ENCODE measurements at places on chromosomes 6 and 20.

GRCh38 chr20:57807401-57808263 lies 97.8 kb upstream of the PMEPA1 start:
- no peak for DNase-seq

GRCh38 chr6:125797886-125798444 lies 7.2 kb downstream of the NCOA7 start:
- DNase-seq = no peak

DNA sequence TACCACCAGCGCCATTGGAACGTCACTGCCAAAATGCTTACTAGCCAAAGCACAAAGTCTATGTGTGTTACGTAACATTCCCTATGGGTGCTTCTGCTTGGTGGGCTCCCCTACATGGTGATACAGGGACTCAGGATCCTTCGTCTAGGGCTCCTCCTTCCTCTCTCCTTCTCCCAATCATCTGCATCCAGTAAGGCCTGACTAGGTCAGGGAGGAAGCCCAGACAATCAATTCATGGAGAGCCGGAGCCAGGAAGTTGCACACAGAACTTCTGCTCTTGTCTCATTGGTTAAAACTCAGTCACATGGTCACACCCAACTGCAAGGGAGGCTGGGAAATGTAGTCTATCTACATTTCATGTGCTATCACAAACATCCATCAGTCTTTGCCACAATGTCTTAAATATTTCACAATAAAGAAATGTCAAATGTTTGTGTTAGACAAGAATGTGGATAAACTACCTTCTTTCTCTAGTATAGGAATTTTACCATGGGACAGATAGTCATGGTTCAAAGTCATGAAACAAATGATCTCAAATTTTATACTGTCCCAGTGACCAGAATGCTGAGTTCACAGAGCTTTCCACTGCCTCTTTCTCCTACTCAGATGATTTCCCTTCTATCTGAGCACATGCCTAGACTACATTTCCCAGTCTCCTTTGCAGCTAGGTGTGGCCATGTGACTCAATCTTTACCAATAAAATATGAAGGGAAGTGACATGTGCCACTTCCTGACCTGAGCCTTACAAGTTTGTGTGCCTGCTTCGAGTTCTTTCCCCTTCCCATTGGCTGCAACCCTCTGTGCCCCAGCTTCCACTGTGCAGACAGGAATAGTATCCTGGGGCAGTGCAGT lies 9.3 kb upstream of the KCNK15 start:
- no peak for DNase-seq

DNA sequence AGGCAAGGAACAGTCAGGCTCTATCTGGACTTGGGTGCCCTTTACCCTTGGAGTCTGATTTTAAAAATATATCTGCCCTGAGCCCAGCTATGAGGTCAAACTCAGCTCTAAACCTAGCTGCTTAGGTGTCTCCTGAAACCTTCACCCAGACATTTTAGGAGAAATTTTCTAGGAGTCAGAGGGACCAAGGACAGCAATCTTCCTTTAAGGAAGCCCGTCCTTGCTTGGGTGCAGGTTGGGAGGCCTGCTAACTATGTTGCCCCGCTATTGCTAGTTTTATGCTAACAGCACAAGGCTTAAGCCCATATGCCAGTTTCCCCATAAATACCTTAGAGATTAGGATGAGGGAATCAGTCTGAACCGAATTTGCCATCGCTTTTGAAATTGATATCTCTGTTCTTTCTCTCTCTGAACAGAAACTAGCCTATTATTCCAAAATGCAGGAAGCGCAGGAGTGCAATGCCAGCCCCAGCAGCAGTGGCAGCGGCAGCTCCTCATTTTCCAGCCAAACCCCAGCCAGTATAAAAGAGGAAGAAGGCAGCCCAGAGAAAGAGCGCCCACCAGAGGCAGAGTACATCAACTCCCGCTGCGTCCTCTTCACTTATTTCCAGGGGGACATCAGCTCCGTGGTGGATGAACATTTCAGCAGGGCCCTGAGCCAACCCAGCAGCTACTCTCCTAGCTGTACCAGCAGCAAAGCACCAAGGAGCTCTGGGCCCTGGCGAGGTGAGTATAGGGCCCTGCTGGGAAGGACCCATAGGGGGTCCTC lies 2.6 kb downstream of the VGLL2 start:
- peak; percentile 17 for DNase-seq

- no peak for DNase-seq
Observed at GRCh38 chr20:43710370-43711044, 16.3 kb downstream of the GTSF1L start.

DNA sequence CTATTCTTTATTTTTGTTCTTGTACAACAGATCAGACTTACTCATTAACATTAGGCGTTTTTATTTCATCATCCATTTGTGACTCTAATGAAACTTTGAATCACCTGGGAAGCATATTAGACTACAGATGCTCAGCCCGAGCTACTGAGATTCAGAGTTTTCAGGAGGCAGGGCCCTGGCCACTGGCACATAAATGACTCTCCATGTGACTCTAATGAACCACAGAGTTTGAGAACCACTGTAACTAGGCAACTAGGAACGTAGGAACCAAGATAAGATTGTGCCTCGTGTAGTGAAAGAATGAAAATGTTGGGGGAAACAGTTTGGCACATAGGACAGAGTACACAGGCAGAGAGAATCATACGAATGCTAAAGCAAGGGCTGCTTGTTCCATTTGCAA lies 405.9 kb upstream of the BTBD3 start:
- DNase-seq = no peak

- no peak for DNase-seq
Observed at GRCh38 chr6:100979267-100979666, 98.1 kb upstream of the ASCC3 start.

DNA sequence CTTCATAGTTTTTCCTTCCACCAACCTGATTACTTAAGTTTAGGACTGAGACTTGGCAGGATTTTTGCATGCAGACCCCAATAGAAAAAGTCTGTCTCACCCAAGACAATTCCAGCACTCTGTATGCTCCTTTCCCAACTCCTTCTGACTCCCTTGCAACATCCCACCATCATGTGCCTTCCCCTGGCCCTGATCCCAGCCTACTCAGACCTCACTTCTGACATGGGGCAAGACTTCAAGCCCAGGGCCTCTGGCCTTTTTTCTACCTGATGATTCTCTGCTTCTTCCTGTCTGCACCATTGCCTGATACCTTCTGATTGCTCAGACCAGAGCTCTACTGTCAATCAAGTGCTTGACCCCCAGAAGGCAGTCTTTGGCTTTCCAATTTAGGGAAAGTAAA lies 96.6 kb downstream of the HAO1 start:
- DNase-seq = no peak

DNA sequence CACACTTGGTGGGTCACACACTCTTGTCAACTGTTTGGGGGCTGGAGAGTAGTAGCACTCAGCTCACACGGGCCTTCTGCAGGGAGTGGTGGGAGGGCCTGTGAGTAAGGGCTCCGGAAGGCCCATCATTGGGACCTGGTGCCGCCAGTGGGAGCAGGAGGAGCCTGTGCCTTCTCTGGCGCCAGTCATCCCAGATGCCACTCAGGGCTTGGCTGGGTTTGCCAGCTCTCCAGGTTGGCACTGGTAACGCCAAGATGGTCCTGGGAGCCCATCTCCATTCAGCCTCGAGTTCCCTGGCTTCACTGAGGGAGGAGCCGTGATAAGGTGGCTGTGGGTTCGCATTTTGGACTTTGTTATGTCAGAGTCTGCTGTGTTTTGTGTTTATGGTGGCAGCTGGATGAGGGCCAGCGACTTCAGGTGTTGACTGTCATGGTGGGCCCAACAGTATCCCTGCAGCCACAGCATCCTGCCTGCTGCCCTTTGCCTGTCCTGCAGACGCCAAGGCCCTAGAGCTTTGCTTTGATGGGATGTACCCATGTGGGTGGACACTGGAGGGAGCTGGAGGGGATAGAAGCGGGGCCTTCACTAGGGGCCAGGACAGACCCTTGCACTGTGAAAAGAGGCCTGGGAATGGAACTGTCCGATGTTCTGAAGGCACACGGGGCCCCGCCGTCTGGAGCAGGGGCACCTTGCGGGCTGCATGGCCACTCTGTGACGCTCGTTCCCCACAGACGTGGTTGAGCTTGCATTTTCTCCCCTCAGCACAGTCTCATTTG lies 13.3 kb upstream of the DNAJC5 start:
- DNase-seq = no peak

DNA sequence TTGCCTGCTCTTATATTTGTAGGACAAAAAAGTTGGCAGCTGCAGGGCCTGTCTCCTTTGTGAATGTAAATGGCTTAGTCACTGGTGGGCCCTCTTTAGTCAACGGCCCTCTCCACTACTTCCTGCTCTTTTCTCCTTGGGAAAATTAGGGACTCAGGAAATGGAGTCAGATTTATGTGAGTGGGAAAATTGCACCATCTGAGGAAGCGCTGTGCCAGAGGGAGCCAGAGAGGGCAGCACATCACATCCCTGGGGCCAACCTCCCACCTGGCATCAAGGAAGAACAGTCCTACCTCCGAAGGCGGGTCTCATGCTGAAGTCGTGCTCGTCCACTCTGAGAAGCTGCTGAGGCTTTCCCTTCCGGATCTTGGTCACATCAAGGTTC lies 15.6 kb downstream of the GABRR2 start:
- no peak for DNase-seq

GRCh38 chr6:74447013-74447412 lies 751.0 kb downstream of the CD109 start:
- DNase-seq = no peak

- no peak for DNase-seq
Observed at GRCh38 chr6:149852881-149853280, 11.3 kb downstream of the LRP11 start.

DNA sequence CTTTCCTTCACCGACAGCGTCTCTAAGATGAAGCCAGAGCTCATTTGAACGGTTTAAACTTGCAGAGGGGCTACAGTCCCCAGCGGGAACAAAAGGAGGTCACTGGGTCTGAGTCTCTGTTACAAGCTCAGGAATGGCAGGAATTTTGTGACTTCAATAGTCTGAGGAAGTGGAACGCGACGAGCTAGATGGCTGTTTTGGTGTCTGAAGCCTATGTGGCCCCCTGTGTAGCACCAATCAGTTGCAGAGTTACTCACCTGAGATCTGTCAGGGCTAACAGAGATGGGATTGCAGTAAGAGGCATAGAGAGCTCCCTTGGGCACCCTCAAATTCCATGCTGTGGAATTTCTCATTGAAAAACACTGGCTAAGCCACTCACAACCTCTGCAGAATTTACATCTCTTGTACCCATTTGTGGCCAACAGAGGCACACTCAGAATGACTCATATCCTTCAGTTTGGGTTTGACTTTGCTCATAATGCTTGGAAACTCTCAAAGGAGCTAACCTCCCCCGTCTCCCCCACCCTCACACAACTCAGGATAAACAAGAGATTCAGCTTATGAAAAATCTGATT lies 7.1 kb upstream of the TCP11 start:
- DNase-seq = no peak

- DNase-seq = no peak
Observed at GRCh38 chr20:34410336-34410735, 47.3 kb downstream of the ITCH start.

GRCh38 chr6:105791583-105792318 lies 294.4 kb upstream of the PRDM1 start:
- DNase-seq = no peak

- DNase-seq = peak; percentile 11
Observed at GRCh38 chr6:93581371-93581770, 162.0 kb upstream of the EPHA7 start.

- no peak for DNase-seq
Observed at GRCh38 chr20:3606021-3606420, 57.2 kb downstream of the GFRA4 start.

DNA sequence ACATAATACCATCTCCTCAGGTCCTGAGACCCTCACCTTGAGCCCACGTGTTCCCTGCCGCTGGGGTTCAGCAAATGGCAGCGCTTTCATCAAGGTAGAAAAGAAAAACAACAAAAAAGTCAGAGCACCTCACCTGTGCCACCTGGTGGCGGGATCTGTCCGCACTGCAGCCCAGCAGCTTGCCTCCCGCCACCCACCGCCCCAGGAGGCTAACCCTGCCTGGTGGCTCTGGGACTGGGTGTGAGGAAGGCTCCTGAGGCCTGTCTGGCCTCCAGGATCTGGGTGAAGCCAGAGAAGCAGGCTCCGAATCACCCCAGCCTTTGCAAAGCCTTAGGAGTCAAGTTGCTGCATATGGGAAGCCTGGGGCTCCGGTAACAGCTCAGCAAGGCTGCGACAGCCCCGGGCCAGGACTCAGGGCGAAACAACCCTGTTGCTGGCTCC lies 270.8 kb downstream of the BMP7 start:
- DNase-seq = no peak

DNA sequence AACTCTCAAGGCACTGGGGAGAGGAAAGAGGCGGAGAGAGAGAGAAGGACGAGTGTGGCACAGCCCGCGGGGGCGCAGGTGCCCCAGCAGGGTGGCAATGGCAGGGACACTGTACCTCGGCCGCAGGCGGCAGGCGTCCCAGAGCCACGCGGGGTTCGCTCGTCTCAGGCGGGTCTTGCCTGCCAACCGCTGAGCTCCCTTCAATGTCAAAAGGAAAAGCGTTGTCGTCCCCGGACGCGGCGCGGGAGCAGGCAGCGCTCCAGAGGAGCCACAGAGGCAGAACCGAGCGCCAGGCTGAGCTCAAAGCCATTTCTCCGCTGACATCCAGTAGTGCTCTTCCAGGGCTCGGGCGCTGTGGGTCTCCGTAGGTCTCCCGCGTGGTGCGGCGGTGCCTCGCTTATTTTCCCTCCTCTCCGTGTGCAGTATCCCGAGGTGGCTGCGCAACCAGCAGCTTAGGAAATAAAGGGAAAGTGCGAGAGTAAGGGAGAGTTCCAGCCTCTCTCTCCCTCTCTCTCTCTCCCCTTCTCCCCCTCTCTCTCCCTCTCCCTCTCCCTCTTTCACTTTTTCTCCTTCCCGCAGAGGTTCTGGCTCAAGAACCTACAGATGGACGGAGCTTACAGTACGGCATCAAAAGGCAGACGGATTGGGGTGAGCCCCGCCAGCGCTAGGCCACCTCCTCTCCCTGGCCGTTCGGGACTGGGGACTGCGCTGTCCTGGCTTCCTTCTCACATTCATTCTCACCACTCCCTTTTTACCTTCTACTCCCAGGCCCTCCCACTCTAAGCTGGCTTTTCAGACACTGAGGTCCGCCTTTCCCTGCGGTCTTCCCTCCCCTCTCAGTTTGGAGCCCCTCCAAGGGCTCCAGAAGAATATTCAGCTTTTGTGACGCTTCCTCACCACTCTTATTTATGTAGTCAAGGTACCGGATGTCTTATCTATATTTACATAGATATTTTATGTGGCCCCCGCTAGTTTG lies at the start of gene LAMA4:
TSS of gene LAMA4 (minus strand) at position 727 of the 976 bp plus-strand sequence. CDS start at position 310, 417 bp downstream.
- DNase-seq = no peak

DNA sequence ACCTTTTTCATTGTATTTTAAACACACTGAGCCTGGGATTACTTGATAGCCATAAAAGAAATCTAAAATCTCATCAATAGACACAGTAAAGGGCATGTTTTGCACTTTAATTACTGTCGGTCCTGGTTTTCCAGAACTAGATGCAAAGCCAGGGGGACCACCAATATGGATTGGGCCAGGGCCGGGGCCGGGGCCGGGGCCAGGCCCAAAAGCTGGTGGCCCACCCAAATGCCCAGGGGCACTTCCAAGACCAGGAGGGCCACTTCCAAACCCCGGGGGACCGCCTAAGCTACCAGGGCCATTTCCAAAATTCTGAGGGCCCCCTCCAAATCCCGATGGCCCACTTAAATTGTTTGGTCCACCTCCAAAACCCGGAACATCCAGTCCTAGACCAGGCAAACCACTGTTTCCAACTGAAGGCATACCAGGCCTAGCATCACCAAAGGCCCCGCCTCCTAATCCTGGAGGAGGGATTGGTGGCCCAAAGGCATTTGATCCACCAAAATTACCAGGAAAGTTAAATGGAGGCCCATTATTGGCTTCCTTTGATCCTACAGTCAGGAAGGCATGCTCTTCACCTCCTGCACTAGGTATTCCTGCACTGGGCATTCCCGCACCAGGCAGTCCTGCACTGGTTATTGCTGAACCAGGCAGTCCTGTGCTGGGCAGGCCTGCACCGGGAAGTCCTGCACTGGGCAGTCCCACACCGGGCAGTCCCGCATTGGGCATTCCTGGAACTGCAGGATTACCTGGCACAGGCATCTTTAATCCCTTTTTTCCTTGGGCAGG lies 11.9 kb downstream of the CPNE1 start:
- no peak for DNase-seq
